ENCODE measurements at places on chromosomes 12 and 14. TPM values are rescaled to one million over a fixed set of nuclear protein-coding genes. Genes with fewer than 3 reads are reported as not detected.

Gene SYT10
- total RNA-seq, result not detected

Gene PGF
- 6.1 TPM for total RNA-seq

DNA sequence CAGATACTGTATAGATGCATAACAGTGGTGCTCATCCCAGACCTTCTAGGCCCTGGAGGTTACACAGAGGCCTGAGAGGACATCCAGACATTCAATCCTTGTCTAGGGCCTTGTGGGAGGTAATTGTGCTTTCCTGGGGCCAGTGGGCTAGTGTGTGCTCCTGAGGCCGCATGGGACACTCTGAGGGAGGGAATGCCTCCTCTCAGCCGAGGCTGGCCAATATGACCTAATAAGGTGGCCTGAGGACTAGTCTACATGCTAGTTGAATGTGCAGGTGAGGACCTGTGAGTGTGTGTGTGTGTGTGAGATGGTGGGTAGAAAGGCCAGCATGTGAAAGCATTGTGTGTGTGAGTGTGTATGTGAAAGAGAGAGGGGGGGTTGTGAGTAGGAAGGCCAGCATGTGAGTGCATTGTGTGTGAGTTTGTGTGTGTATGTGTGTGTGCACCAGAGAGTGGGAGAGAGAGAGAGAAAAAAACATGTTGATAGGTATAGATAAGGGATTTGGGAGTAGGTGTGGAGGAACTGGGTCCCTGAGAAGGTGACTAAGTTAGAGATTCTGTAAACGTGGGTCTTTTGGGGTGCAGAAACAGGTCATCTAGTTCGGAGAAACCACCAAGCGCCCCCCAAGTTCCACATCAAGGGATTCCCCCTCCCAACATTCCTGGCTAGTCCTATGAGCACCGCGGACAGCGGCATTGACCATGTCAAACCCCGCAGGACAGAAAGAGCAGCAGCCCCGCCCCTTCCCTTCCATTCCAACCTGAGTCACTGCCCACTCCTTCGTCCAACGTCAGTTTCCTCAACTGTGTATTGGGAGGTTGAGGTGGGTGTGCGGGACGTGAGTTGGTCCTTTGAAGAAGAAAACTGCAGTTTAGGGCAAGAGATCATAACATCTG, 9.7 kb upstream of the KRT81 start:
- H3K4me3 ChIP-seq, result no peak overlapping the region
- no peaks in the 10 kb centered on the region for H3K36me3 ChIP-seq
- H3K4me1 ChIP-seq, result no peaks in the 10 kb centered on the region
- DNase-seq, result no peak
- H3K27me3 ChIP-seq, result peaks cover 54% of the 10 kb centered on the region
- no peak overlapping the region for H3K27ac ChIP-seq

Gene HOXC11
- not detected for total RNA-seq

GRCh38 chr14:86457481-86458135, 927.7 kb downstream of the FLRT2 start:
- no peak for DNase-seq
- no peaks in the 10 kb centered on the region for H3K27me3 ChIP-seq
- H3K27ac ChIP-seq, result no peak overlapping the region
- H3K36me3 ChIP-seq, result no peaks in the 10 kb centered on the region

- no peak for DNase-seq
- no peaks in the 10 kb centered on the region for H3K4me1 ChIP-seq
- H3K4me3 ChIP-seq, result no peak overlapping the region
- H3K36me3 ChIP-seq, result no peaks in the 10 kb centered on the region
Measured at GRCh38 chr12:74747305-74747704, 209.7 kb downstream of the ATXN7L3B start.

Gene PLCZ1
- not detected for total RNA-seq

Gene TMEM229B
- total RNA-seq, result 4.3 TPM
